Vagina (tissue), 2 donors: ENCODE measurements at places on chromosomes 5 and 9. TPM values are rescaled to one million over a fixed set of nuclear protein-coding genes. Genes with fewer than 3 reads are reported as not detected.

DNA sequence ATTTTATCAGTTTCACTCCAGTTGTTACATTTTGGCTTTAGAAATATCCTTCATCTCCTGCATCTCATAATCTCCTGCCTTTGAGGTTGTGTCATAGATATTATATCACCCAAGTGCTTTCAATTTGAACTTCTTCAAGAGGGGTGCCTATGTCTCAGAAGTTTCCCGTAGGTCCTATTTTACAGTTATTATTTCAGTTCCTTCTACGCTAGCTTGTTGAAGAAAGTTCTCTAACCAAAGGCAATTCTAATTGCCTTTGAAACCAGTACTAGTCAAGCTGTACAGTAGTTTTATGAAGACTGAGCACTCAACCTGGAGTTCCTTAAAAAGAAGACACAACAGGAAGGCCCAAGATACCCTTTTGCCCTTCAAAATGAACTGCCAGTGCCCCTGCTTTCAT is 116.4 kb downstream of the ZCCHC7 start:
- H3K27me3 ChIP-seq = no peaks in the 10 kb centered on the region
- no peaks in the 10 kb centered on the region for H3K4me1 ChIP-seq
- H3K36me3 ChIP-seq = peaks cover 6% of the 10 kb centered on the region
- DNase-seq = no peak

- no peak for DNase-seq
- peak overlapping the region; percentile 83 for H3K27ac ChIP-seq
- peaks cover 22% of the 10 kb centered on the region for H3K4me1 ChIP-seq
- no peaks in the 10 kb centered on the region for H3K36me3 ChIP-seq
These were observed 481 bp downstream of the MRPL36 start for GRCh38 chr5:1799110-1799601.

GRCh38 chr5:137580030-137580429 is 80.9 kb upstream of the SPOCK1 start:
- H3K36me3 ChIP-seq = no peaks in the 10 kb centered on the region
- no peak for DNase-seq
- no peaks in the 10 kb centered on the region for H3K4me1 ChIP-seq
- no peak overlapping the region for H3K4me3 ChIP-seq

GRCh38 chr9:127926906-127927200 is 3.7 kb downstream of the PIP5KL1 start:
- peaks cover 44% of the 10 kb centered on the region for H3K4me1 ChIP-seq
- H3K36me3 ChIP-seq = no peaks in the 10 kb centered on the region
- peak overlapping the region; percentile 36 for H3K4me3 ChIP-seq
- no peak for DNase-seq
- H3K27ac ChIP-seq = no peak overlapping the region
- no peaks in the 10 kb centered on the region for H3K27me3 ChIP-seq

DNA sequence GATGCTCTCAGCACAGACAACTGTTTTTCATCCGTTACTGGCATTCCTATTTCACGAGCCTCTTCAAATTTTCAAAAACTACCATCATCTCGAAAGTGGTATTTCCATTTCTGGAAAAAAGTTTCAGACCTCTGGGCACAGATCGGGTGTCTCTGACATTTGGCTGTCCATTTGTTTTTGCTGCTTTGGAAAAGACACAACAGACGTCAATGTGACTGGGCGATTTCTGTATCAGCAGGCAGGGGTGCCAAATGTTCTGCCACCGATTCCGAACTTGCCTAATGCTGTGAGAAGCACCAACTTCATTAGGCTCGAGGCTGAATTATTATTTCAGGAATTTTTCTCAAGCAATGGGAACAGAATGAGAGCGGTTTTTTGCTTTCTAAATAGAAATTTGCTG is 105.6 kb downstream of the ARSB start:
- DNase-seq = no peak

DNA sequence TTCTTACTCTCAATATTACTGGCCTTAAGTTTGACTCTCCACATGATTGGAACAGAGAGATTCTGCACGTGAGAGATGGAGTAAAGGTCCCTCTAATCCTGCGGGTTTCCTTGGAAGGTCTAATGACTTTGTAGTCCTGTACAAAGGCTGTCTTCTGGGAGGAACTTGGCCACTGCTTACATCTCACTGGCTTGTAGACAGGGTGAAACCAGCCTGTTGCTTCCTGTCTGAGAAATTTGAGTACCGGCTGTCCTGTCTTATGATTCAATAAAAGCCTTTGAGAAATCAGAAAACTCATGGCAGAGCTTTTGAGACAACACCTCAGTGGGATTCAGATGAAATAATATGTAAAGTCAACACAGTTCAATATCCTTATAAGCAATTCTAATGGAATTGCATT is 43.0 kb downstream of the IL31RA start:
- H3K27me3 ChIP-seq = no peaks in the 10 kb centered on the region
- H3K4me3 ChIP-seq = no peak overlapping the region
- H3K4me1 ChIP-seq = peaks cover 10% of the 10 kb centered on the region
- no peaks in the 10 kb centered on the region for H3K36me3 ChIP-seq

DNA sequence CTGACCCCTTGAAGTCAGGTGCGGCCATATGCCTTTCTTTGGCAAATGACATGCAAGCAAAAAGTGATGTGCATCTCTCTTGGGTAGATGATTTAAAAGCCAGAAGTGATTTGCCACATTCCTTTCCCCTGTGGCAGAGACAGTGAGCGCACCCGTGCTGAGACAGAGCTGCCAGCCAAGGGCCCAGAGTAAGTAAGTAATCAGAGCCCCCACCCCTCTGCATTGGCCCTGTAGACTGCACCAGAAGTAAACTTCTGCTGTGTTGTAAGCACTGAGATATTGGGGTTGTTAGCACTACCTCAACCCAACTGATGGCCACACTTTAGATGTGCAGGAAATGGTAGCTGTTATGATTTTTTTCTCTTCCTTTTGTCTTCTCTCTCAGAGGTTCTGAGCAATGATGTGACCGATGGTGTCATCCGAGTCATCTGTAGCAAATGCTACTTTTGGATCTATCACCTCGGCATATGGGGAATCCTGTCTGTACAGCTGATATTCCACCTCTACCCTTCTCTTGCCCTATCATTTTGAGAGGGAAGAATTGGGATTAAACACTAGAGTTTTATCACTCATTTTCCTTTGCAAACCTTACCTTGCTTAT is 58.0 kb downstream of the DOCK2 start:
- H3K4me1 ChIP-seq = no peaks in the 10 kb centered on the region
- H3K27me3 ChIP-seq = no peaks in the 10 kb centered on the region
- no peak overlapping the region for H3K4me3 ChIP-seq
- DNase-seq = no peak

GRCh38 chr5:176166427-176166826 is 71.8 kb upstream of the SIMC1 start:
- H3K4me1 ChIP-seq = no peaks in the 10 kb centered on the region
- no peaks in the 10 kb centered on the region for H3K36me3 ChIP-seq
- no peaks in the 10 kb centered on the region for H3K27me3 ChIP-seq
- DNase-seq = peak; percentile 6

DNA sequence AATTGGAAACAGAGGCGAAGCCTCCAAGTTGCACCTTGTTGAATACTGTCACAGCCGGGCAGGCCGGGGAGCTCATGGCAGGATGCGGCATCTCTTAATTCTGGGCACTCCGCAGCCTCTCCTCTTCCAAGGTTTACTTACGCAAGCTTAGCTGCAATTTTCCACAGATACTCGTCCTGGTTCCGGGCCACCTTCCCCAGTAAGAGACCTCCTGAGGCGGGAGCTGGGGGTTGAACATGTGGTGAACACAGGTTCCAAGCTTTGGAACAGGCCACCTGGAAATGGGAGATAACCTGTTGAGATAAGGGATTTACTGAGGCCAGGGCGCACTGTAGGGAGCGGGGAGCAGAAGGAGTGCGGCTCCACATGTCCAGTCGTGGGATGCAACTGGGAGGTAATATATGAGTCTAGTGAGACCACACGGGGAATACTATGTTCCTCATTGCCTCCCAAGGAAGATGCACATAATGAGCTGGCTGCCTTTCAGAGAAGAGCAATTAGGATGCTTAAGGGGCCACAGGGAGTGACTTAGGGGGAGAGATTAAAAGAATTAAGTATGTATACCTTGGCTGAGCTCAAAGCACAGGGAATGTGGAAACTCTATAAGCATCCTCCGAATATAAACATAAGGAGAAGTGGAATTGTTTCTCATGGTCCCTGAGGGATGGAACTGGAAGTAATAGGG is 335.2 kb downstream of the CWC27 start:
- H3K27ac ChIP-seq = no peak overlapping the region
- peak overlapping the region; percentile 57 for H3K4me3 ChIP-seq
- no peaks in the 10 kb centered on the region for H3K27me3 ChIP-seq
- H3K4me1 ChIP-seq = no peaks in the 10 kb centered on the region
- DNase-seq = peak; percentile 85

DNA sequence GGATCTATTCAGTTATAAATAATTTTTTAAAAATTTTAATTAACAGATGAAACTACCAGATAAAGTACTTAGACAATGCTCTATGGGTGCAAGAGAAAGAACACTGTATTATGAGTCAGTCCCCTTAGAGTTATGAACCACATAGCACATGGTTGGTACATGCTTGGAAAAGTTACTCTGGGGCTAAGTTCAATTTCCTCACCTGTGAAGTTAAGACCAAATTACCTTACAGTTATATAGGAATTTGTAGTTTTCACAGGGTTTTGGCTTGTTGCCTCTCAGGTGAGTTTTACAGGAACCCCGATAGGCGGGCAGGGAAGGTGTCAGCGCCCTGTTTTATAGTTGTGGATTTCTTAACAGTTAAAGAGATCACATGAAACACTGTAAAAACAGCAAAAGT is 1.2 kb downstream of the PANK3 start:
- H3K4me1 ChIP-seq = peaks cover 34% of the 10 kb centered on the region
- peak overlapping the region; percentile 90 for H3K4me3 ChIP-seq
- H3K27me3 ChIP-seq = no peaks in the 10 kb centered on the region
- peak overlapping the region; percentile 96 for H3K27ac ChIP-seq
- H3K36me3 ChIP-seq = no peaks in the 10 kb centered on the region

DNA sequence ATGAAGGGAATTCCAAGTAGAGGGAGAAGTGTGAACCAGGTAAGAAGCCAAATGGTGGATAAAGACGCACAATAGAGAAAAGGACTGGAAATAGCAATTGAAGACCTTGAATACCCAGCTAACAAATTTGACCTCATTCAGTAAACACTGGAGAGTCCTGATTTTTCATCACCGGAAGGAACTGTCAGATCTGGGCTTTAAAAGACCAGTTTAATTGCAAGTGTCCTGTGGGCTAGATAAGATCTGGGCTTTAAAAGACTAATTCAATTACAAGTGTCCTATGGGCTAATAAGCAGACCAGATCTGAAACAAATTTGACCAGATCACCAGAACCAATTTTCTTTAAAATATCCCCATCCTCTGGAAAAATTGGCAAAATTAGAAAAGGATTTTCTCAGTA is 380.0 kb downstream of the ACTL7B start:
- H3K27me3 ChIP-seq = no peaks in the 10 kb centered on the region
- H3K27ac ChIP-seq = peak overlapping the region; percentile 78
- peaks cover 70% of the 10 kb centered on the region for H3K4me1 ChIP-seq
- DNase-seq = no peak

DNA sequence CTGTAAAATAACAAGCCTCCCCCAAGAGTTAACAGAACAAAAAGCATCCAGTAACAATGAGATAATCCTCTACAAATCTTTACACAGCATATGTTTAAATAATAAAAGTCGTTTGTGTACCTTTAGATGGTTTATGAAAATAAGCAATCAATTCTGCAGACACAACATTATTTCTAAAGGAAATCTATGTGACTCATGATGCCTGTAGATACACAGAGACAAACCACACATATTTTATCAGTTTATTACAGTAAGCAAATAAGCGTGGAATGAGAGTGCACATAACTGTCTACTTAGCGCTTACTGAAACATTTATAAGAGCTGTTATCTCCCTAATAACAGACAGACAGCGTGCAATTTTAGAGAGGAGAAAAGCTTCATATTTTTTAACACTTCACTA is 243.6 kb downstream of the AP3B1 start:
- no peak overlapping the region for H3K27ac ChIP-seq
- H3K27me3 ChIP-seq = no peaks in the 10 kb centered on the region
- H3K4me1 ChIP-seq = no peaks in the 10 kb centered on the region
- H3K36me3 ChIP-seq = no peaks in the 10 kb centered on the region
- no peak for DNase-seq

GLRX gene
- total RNA-seq = 63.3 TPM

LEAP2 gene
- 4.2 TPM for total RNA-seq

GZMA gene
- 1.2 TPM for total RNA-seq
